Endothelial cell of umbilical vein (primary cell): ENCODE measurements at places on chromosomes 12 and 14. TPM values are rescaled to one million over a fixed set of nuclear protein-coding genes. Genes with fewer than 3 reads are reported as not detected.

DNA sequence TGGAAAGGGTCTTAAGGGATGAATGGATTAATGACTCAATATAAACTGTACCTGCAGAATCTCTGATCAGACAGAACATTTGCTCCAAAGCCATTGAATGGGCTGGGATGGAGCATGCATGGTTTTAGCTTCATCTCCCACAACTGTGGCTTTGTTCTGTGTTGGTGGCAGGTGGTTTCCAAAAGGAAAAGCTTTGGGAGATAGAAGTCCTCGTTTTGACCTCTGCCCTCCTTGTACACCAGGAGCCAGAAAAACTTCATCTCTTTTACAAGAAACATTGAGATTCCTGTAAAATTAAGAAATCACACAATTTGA is 39.5 kb downstream of the GPR65 start:
- H3K27me3 ChIP-seq = no peaks in the 10 kb centered on the region
- no peaks in the 10 kb centered on the region for H3K4me1 ChIP-seq
- no peak for DNase-seq
- no peak overlapping the region for H3K4me3 ChIP-seq
- H3K27ac ChIP-seq = no peak overlapping the region
- no peaks in the 10 kb centered on the region for H3K36me3 ChIP-seq

TMPRSS12 gene
- polyA plus RNA-seq = not detected in 2 replicates

DNA sequence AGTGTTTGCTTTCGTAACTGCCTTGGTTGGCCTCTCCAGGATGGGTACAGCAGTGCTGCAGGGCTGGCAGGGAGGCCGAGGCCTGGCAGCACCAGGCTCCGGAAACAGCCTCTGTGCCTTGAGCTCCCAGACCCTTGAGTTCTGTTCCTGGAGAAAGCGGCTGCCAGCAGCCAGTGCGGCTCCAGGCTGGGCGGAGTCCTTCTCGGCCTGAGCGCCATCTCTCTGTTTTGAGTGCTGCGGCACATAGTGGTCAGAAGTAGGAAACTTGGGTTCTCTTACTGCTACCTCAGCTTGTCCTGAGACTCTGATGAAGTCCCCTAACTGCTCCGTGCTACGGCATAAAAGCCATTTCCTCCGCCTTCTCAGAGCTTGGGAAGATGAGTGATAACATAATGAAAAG is 65.9 kb downstream of the KCNA1 start:
- H3K27me3 ChIP-seq = no peaks in the 10 kb centered on the region
- no peaks in the 10 kb centered on the region for H3K36me3 ChIP-seq
- no peak for DNase-seq
- H3K4me3 ChIP-seq = no peak overlapping the region

ERBB3 gene
- 0.08 and 1.5 TPM in 2 replicates for polyA plus RNA-seq

DNA sequence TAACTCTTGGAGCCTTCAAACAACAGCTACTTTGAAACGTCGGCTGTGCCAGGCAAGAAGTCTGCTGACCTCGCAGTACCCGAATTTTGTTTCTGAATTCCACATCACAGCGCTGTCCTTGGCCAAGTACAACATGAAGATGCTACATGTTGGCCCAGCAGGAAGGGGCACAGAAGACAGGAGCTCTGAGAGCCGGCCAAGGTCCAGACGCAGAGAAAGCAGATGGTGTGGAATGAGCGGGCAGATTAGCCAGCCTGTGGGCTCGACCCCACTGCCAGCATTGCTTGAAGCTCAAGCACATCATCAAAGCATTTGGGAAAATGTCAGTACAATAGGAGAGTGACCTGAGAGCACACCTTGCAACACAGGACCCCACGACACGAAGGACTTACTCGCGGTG is 64.5 kb downstream of the FZD10 start:
- H3K27ac ChIP-seq = no peak overlapping the region
- no peaks in the 10 kb centered on the region for H3K4me1 ChIP-seq
- H3K4me3 ChIP-seq = no peak overlapping the region
- no peaks in the 10 kb centered on the region for H3K27me3 ChIP-seq

DEPDC4 gene
- polyA plus RNA-seq = 0.15 and 0.16 TPM in 2 replicates

DNA sequence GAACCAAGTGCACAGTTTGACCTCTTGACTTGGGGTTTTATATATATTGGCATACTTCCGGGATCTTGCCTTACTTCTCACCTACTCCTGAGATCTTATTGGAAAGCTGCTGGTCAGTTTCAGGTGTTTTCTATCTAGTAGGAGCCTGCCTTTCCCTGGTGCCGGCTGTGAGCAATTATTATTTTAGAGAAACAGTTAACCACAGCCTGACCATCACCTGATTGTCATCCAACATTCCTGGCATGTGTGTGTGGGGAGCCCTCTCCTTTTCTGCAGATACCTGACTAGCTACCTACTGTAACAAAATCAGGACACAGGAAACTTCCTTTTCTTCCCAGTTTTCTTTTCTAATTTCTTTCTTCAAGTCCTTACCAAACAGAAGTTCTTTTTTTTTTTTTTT is 220.4 kb downstream of the ATP23 start:
- H3K4me1 ChIP-seq = no peaks in the 10 kb centered on the region
- H3K27ac ChIP-seq = no peak overlapping the region
- no peak overlapping the region for H3K4me3 ChIP-seq
- DNase-seq = no peak
- H3K27me3 ChIP-seq = peaks cover 2% of the 10 kb centered on the region

KLRC3 gene
- not detected in 2 replicates for polyA plus RNA-seq
